ENCODE measurements at places on chromosomes 5 and 9. TPM values are rescaled to one million over a fixed set of nuclear protein-coding genes. Genes with fewer than 3 reads are reported as not detected.

The FRMPD1 gene
- total RNA-seq: 0.26 TPM

The SPATA31C1 gene
- total RNA-seq: not detected

The MRNIP gene
- total RNA-seq: 61.1 TPM

The RUSC2 gene
- total RNA-seq: 26.4 TPM

The MRPL50 gene
- total RNA-seq: 15.7 TPM

The PCDHAC2 gene
- total RNA-seq: 0.22 TPM

The ANKRD33B gene
- 3.5 TPM for total RNA-seq

The AGTPBP1 gene
- total RNA-seq: 11.8 TPM

The FAM78A gene
- total RNA-seq: 1.2 TPM

The UBE2QL1 gene
- 1.1 TPM for total RNA-seq

The PCSK1 gene
- 0.11 TPM for total RNA-seq

The C1QTNF3 gene
- 3.1 TPM for total RNA-seq

The NXNL2 gene
- total RNA-seq: 1.9 TPM

The SPRY4 gene
- total RNA-seq: 1.9 TPM

The PCDHB6 gene
- 0.34 TPM for total RNA-seq

- no peak for DNase-seq
- no peaks in the 10 kb centered on the region for H3K36me3 ChIP-seq
- H3K27ac ChIP-seq: no peak overlapping the region
- H3K4me1 ChIP-seq: no peaks in the 10 kb centered on the region
- no peak overlapping the region for H3K4me3 ChIP-seq
Observed at GRCh38 chr9:123651273-123651672, 278.7 kb downstream of the DENND1A start.

GRCh38 chr9:100129772-100130171, 30.7 kb downstream of the INVS start:
- no peak overlapping the region for H3K4me3 ChIP-seq
- no peak for DNase-seq
- no peaks in the 10 kb centered on the region for H3K27me3 ChIP-seq

GRCh38 chr9:29176231-29176630, 1603.0 kb upstream of the C9orf72 start:
- no peak overlapping the region for H3K27ac ChIP-seq
- no peak overlapping the region for H3K4me3 ChIP-seq
- no peaks in the 10 kb centered on the region for H3K36me3 ChIP-seq
- H3K27me3 ChIP-seq: no peaks in the 10 kb centered on the region

DNA sequence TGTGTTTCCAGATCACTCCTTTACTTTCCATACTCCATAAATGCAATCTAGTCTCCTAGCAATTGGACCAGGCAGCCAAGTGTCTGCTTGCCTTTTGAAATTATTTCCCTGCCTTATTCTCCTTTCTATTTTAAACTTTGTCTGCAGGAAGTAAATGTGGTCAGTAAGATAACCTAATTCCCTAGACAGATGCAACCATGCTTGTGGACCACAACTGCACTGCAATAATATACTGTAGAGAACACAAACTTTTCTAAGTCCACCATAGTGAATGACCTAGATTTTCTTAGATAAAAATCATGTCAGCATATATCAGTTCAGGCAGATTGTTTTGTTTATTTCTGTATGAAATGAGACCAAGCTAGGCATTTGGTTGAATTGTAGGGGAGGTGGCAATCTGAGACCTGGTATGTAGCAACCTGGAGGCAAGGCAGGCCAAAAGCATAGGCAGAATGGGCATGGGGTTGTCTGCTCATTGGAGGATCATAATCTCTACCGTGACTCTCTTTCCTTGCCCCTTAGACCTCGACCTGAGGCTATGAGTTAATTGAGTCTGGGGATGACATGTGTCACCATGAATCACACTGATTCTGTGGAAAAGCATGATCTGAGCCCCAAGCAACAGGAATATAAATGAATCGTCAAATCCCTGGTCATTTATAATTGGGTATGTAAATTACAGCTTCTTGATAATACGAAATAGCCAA, 20.7 kb downstream of the ACTL7B start:
- H3K4me1 ChIP-seq: no peaks in the 10 kb centered on the region
- H3K4me3 ChIP-seq: no peak overlapping the region
- no peak overlapping the region for H3K27ac ChIP-seq

GRCh38 chr5:140146523-140146842, 20.7 kb downstream of the IGIP start:
- peak overlapping the region; percentile 31 for H3K4me3 ChIP-seq
- H3K27ac ChIP-seq: no peak overlapping the region
- H3K36me3 ChIP-seq: no peaks in the 10 kb centered on the region
- peaks cover 7% of the 10 kb centered on the region for H3K4me1 ChIP-seq

DNA sequence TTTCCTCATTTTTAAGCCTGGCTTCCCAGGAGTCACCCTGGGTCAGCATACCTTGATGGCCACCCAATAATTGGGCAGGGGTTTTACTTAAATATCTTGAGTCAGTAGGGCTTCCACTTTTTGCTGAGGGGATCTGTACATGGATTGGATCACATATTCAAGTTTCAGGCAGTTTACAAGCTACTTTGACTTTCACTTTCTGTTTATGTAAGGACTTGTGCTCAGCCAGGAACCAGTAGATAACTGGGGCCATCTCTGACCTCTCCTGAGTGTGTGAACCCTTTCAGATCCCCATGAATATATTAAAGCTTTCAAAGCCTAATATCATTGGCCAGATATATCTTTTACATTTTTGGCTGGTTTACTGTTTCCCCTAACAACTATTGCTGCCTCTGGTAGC, 45.1 kb downstream of the SLCO6A1 start:
- H3K4me3 ChIP-seq: no peak overlapping the region
- H3K36me3 ChIP-seq: no peaks in the 10 kb centered on the region
- H3K27ac ChIP-seq: no peak overlapping the region
- no peaks in the 10 kb centered on the region for H3K27me3 ChIP-seq

- H3K4me1 ChIP-seq: no peaks in the 10 kb centered on the region
- H3K27ac ChIP-seq: no peak overlapping the region
- H3K4me3 ChIP-seq: peak overlapping the region; percentile 7
- DNase-seq: no peak
Observed at GRCh38 chr9:84436386-84437109, 96.0 kb upstream of the SLC28A3 start.

- H3K4me3 ChIP-seq: no peak overlapping the region
- H3K36me3 ChIP-seq: no peaks in the 10 kb centered on the region
- no peak overlapping the region for H3K27ac ChIP-seq
- no peaks in the 10 kb centered on the region for H3K27me3 ChIP-seq
Observed at GRCh38 chr5:126070481-126070880, 352.7 kb upstream of the GRAMD2B start.

DNA sequence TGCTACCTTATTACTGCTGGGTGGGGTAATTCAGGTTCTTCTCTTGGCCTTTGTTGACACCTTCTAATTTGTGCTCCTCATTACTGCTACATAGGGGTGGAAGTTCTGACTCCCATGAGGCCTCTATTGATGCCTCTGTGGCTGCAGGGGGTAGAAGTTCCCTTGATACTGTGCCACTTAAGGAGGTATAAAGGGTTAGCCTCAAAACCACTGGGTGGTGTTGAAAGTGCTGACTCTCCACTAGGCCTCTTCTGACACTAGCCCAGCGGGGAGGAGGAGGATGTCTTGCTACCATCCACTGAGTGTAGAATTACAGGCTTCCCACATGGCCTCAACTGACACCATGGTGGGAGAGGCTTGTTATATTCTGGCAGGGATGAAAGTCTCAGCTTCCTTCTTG, 36.7 kb upstream of the CCDC112 start:
- H3K27me3 ChIP-seq: no peaks in the 10 kb centered on the region
- no peak overlapping the region for H3K4me3 ChIP-seq
- H3K36me3 ChIP-seq: no peaks in the 10 kb centered on the region
- DNase-seq: no peak
- no peak overlapping the region for H3K27ac ChIP-seq
- no peaks in the 10 kb centered on the region for H3K4me1 ChIP-seq

- no peaks in the 10 kb centered on the region for H3K36me3 ChIP-seq
- no peak overlapping the region for H3K27ac ChIP-seq
- no peaks in the 10 kb centered on the region for H3K4me1 ChIP-seq
- DNase-seq: no peak
- no peaks in the 10 kb centered on the region for H3K27me3 ChIP-seq
- H3K4me3 ChIP-seq: no peak overlapping the region
Observed at GRCh38 chr9:38482918-38483592, 58.8 kb upstream of the IGFBPL1 start.

GRCh38 chr5:143129910-143130612, 273.4 kb downstream of the NR3C1 start:
- H3K4me1 ChIP-seq: peaks cover 9% of the 10 kb centered on the region
- H3K36me3 ChIP-seq: no peaks in the 10 kb centered on the region
- H3K27ac ChIP-seq: no peak overlapping the region
- DNase-seq: no peak

DNA sequence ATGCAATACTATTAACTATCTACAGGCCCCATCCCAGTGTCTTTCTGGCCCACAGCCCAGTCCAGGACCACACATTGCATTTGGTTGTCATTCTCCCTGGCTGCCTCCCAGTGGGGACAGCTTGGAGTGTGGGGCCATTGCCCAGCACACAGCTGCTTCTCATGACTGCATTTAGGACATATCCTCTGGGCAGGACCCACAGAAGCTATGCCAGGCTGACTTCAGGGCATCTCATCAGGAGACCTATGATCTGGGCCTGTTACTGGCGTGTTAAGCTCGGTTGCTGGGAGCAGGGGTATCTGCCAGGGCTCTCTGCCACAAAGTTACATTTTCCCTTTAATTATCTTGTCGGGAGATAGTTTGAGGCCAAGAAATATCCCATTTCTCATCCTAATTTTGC, 32.1 kb upstream of the CLPTM1L start:
- H3K4me3 ChIP-seq: no peak overlapping the region
- no peak overlapping the region for H3K27ac ChIP-seq
- H3K36me3 ChIP-seq: no peaks in the 10 kb centered on the region
- H3K27me3 ChIP-seq: no peaks in the 10 kb centered on the region

DNA sequence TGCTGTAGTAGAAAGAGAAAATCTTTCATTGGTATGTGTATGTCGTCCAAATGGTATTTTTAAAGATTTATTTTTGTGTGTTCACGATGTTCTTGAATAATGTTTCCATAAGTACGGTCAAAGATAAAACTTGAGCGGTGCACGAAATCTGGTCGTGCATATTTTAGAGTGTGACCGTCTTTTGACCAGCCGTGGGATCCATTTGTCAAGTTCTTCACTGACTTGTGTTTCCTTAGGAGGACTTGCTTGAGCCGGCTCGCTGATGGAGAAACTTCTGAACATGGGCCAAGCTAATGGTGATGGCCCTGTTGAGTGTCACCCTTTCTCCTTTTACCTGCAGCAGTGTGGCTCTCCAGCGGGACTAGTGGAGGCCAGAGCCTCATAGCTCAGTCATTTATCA, 11.1 kb upstream of the STC2 start:
- no peaks in the 10 kb centered on the region for H3K27me3 ChIP-seq
- H3K27ac ChIP-seq: no peak overlapping the region
- H3K4me3 ChIP-seq: no peak overlapping the region
- no peaks in the 10 kb centered on the region for H3K4me1 ChIP-seq

GRCh38 chr5:180332051-180332517, 21.1 kb downstream of the GFPT2 start:
- DNase-seq: no peak
- no peak overlapping the region for H3K4me3 ChIP-seq
- no peaks in the 10 kb centered on the region for H3K36me3 ChIP-seq
- no peaks in the 10 kb centered on the region for H3K27me3 ChIP-seq

GRCh38 chr9:135701067-135701958, 672 bp upstream of the KCNT1 start:
- H3K27me3 ChIP-seq: no peaks in the 10 kb centered on the region
- peak; percentile 25 for DNase-seq
- H3K4me3 ChIP-seq: peak overlapping the region; percentile 25
- no peaks in the 10 kb centered on the region for H3K36me3 ChIP-seq
- H3K27ac ChIP-seq: peak overlapping the region; percentile 47
- H3K4me1 ChIP-seq: peaks cover 12% of the 10 kb centered on the region

DNA sequence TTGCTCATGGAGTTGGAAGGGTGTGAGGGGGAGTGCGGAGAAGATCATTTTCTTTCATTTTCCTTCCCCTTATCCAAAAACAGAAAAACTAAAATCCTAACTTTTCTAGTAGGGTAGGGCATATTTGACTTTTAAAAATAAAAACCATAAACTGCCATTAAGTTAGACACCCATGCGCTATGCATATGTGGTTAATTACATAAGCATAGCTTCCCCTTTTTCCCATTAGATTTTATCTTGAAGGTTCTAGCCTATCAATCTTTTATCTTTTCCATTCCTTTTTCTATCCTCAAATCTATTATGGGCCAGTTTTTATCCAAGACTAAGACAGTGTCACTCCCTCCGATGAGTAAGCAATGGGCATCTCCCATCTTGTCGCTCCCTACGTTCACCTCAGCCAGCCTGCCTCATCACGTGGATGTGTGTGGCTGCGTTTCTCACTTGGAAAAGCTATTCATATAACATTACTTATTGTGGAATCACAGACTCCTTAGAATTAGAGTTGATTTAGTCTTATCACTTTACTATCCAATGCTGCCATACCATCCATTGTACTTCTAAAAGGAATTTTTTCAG, 49.2 kb downstream of the PCSK5 start:
- no peak overlapping the region for H3K27ac ChIP-seq
- peaks cover 7% of the 10 kb centered on the region for H3K4me1 ChIP-seq
- H3K27me3 ChIP-seq: no peaks in the 10 kb centered on the region
- no peak overlapping the region for H3K4me3 ChIP-seq

- H3K27me3 ChIP-seq: no peaks in the 10 kb centered on the region
- no peak overlapping the region for H3K27ac ChIP-seq
- no peaks in the 10 kb centered on the region for H3K36me3 ChIP-seq
- H3K4me3 ChIP-seq: no peak overlapping the region
- no peak for DNase-seq
Observed at GRCh38 chr5:102863058-102863457, 108.0 kb downstream of the PAM start.

- H3K4me1 ChIP-seq: peaks cover 3% of the 10 kb centered on the region
- H3K27me3 ChIP-seq: no peaks in the 10 kb centered on the region
- H3K36me3 ChIP-seq: no peaks in the 10 kb centered on the region
- H3K27ac ChIP-seq: no peak overlapping the region
Observed at GRCh38 chr9:88258024-88258423, 119.7 kb upstream of the SPATA31C2 start.

- H3K27ac ChIP-seq: peak overlapping the region; percentile 77
- no peak overlapping the region for H3K4me3 ChIP-seq
- no peaks in the 10 kb centered on the region for H3K36me3 ChIP-seq
Observed at GRCh38 chr9:76298521-76299144, 95.6 kb downstream of the RFK start.

DNA sequence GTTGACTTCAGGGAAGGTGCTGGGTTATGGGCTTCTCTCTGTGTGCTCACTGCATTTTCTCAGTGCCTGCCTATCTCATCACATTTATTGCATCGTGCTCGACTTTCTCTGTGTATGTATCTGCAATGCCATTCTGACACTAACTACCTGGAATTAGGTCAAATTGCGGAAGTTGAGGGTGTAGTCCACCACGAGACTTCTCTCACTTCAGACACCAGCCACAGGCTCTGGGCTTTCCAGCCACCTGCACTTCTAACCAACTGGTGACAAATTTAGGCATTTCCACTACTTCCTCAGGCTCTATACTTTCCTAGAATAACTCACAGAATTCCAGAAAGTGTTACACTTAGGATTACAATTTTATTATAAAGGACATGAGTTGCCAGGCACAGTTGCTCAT, 188.6 kb upstream of the ZNF608 start:
- H3K4me3 ChIP-seq: no peak overlapping the region
- H3K27ac ChIP-seq: no peak overlapping the region
- DNase-seq: no peak
- no peaks in the 10 kb centered on the region for H3K4me1 ChIP-seq
- H3K36me3 ChIP-seq: no peaks in the 10 kb centered on the region

- DNase-seq: peak; percentile 8
- no peaks in the 10 kb centered on the region for H3K4me1 ChIP-seq
- no peak overlapping the region for H3K4me3 ChIP-seq
- no peak overlapping the region for H3K27ac ChIP-seq
- no peaks in the 10 kb centered on the region for H3K36me3 ChIP-seq
Observed at GRCh38 chr9:93254806-93255493, 71.0 kb downstream of the WNK2 start.

GRCh38 chr5:33675958-33676464, 215.8 kb downstream of the ADAMTS12 start:
- H3K4me3 ChIP-seq: no peak overlapping the region
- no peaks in the 10 kb centered on the region for H3K27me3 ChIP-seq
- no peak overlapping the region for H3K27ac ChIP-seq
- H3K4me1 ChIP-seq: no peaks in the 10 kb centered on the region

Measured in ovary (tissue), 10 donors.